ENCODE measurements at places on chromosomes 3 and 15.

DNA sequence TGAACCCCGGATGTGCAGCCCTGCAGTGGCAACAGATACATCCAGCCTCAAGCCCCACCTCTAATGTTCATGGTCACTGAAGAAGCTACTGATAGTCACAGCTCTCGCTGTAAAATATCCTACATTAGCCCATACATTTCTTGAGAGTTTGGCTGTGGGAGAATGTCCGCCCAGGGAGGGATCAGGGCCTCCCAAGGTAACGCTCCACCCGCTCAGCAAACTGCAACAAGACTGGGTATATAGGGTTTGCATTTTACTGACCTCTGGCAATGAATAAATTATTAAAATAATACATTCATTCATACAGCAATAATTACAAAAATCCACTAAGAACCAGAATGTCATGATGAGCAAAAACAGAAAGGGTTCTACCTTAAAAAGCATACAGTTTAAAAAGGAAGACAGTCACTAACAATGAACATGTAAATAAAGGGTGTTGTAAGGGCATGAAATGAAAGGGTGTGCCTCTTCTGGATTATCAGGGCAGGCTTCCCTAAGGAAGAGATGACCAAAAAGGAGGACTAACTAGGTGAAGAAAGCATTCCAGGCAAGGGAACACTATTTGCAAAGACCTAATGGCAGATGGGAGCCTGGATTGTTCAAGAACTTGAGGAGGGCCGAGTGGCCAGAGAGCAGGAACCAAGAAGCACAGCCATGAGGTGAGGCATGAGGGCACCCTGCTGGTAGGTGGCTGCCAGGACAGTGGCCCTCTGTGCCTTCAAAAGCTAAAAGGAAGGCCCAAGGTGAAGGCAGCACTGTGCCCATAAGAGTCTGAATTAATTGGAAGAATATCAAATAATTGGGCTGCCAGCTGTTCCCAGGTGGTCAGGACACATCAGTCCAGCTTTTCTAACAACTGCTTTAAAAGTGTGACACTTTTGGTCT lies 28.1 kb upstream of the CTDSPL start:
- no peak for DNase-seq

DNA sequence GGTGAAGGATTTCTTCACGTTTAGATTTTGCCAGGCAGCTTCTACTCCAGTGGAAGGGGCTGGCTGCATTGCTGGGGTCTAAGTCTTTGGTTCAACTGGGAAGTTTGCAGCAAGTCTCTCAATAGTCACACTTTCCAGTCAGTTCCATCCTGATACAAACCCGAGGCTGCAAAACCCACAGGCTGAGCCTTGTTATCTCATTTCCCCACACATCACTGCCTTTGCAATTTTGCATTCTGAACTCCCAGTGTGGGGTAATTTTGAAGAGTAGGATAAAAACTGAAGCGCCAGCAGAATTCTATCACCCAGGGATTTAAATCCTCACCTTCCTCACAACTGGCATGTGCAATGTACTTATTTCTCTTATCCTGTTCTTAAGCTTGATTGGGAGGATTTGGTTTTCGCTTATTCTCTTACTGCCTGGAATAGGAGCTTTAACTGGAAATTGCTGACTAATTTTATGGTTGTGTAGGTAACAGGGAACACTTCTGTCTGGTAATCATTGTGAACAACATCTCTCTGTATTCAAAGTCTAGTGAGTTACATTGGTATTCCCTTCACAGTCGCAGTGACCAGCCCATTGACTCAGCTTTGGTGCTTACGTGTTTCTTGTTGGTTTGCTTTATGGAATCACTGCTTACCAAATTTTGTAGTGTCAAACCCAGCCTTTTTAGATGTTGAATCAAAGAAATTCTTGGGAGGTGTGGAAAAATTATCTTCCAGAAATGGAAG lies 142.0 kb upstream of the TOPAZ1 start:
- DNase-seq: peak; percentile 32

GRCh38 chr3:60190073-60190472 lies 1061.2 kb downstream of the FHIT start:
- DNase-seq: no peak

DNA sequence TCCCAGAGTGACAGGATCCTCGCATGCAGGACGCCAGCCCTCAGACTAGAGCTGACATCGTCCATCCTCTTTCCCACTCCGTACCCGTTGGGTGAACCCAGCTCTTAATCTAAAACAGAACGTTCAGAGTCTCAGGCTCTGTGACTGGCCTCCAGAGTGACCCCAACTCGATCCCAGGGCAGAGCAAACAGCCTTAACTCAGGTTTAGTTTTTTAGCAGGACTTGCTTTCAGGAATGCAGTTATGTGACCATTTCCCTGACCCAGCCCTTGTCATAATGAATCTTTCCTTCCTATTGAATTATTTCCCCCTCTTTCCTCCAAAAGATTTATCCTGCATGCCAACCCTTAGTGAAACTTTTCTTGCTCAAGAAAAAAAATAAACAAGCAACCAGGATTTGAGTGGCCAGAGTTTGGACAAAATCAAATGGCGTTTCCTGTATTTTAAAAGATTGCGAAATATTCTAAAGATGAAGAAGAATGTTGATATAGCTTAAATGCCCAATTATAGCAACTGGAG lies 47.8 kb upstream of the RARB start:
- no peak for DNase-seq

DNA sequence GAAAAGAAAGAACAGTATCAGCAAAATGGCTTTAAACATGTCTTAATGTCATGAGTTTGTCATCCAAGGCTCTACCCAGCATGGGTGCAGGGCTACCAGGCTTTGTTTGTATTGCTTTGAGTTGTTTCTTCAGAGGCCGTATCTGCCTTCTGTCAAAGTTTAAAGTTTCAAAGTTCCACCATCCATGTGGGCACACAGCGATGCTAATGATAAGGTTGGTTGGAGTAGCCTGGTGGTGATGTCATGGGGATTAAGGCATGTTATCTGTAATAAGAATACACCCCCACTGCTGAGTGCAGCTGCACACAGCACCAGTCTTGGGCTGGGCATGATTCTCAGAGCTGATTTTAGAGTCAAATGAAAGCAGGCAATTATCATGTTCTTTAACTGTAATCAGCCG lies 72.0 kb upstream of the LRTM1 start:
- DNase-seq: no peak

- no peak for DNase-seq
Observed at GRCh38 chr3:124313621-124314020, 321.7 kb upstream of the ROPN1 start.

DNA sequence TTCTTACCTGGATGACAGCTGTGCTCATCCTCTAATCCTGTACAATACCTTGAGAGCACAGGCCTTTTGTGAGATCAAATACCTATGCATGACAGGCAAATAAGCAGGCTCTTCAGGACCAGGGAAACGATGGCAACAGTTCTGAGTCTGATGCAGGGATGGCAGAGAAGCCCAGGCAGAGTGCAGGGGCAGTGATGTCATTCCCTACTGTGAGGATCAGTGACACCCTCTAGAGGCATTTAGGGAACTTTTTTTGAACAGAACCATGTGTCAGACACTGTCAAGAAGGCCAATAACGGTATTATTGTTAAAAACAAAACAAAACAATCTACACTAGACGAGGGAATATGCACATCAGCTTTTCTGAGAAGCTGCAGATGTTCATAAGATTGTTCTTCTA lies 314.8 kb upstream of the CTDSPL start:
- peak; percentile 48 for DNase-seq

DNA sequence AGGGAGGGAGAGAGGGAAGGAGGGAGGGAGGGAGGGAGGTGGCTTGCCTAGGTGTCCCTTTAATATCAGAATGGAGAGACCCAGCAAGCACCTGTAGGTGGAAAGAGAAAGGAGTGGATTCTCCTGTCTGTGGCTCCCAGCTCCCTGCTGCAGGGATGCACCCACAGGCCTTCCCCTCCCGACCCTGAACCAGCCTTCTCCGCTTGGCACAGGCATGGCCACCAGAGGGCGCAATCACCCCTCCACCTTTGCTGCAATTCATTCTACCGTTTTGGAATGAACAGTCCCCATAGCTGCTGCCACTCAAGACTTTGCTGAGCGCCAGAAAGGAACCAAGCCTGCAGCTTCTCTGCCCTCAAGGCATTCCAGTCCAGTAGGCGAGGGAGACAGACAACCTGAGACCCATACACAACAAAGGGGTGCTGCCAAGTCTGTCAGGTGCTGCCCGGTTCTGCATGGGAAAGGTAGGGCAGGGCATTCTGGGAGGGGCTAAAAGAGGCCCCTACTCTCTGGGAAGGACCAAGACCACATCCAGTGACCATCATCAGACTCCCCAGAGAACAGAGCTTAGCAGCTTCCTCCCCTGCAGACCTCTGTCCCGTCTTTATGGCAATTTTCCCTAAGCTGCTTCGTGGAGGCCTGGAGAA lies 4.9 kb downstream of the TLR9 start:
- peak; percentile 86 for DNase-seq

- no peak for DNase-seq
Observed at GRCh38 chr15:65424683-65425082, 1.9 kb upstream of the IGDCC4 start.

DNA sequence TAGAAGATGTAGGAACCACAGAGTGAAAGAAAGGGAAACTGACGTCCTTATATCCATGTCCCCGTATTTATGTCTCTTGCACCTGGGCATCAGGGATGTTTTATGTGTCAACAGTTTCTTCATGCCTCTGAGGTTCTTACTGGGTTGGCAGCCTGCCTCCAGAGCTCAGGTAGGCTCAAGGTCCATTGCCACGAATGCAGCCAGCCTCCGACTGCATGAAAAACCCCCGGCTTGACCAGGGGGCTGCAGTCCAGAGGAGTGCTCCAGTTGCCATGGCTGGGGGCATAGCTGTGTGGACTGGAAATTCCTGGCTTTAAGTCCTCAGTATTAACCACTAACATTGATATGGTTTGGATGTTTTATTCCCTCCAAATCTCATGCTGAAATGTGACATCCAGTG lies 2.8 kb upstream of the CSPG5 start:
- DNase-seq: no peak

- no peak for DNase-seq
Observed at GRCh38 chr3:174430986-174431385, 428.1 kb upstream of the NAALADL2 start.

DNA sequence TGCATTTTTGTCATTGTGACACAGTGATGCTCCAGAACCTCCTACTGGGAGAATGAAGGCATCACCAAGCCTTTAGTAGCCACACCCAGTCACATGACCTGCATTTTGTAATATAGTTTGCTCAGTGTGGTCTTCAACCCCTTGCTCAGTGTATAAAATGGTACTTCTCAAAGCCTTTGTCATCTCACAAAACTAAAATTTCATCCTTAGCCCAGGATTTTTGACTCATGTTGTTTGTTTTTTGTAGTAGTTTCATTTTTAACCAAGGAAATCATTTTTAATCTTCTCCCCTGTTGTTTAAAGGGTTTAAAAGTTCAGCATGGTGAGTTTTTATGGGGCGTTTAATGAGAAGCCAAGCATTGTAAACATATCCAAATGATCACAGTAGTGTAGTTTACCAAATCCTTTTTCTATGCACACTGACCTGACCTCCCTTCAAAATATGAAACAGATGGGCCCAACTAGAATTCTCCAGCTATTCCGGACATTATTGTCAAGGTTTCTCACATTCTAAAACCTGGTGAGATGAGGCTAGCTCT lies 123.5 kb upstream of the IL12A start:
- DNase-seq: no peak

DNA sequence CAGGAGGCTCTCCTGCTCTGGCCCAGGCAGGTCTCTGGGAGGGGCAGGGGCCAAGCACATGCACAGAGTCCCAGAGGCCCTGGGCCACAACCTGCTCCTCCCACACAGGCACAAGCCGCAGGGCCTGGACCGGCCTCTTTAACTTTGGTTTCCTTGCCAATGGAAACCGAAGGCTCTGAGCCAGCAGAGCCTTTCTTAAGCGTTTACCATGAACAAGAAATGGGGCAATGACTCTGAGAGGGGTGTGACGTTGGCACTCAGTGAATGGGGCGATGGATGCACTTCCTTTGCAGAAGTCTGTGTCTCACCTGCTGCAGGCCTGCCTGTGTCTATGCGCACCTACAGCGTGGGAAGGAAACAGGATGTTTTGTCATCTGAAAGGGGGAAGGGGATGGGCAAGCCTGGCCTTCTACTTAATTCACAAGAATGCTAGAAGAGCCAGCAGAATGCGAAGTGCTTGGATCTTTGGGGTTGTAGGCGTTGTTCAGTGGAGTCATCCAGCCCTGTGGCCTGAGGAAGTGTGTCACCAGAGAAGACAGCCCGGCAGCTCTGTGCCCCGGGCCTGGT lies 41.8 kb downstream of the IFT122 start:
- DNase-seq: no peak

DNA sequence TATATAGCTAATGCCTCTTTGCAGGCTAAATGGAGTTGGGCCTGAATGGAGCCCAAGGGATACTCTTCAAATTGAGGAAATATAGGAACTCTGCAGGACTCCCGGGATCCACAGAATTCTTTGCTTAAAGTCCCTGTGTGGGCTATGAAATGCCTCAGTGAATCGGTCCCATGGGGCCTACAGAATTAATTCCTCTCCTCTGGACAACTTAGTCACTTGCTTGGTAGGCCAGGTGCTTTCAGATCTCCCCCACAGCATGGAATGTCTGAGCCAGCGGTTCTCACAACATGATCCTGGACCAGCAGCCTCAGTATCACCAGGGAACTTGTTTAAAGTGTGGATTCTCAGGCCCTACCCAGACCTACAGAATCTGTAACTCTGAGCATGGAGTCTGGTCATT lies 15.1 kb upstream of the PRICKLE2 start:
- DNase-seq: no peak

- DNase-seq: no peak
Observed at GRCh38 chr3:12938258-12938711, 96.9 kb upstream of the RPL32 start.

- no peak for DNase-seq
Observed at GRCh38 chr15:39846108-39846507, 63.5 kb upstream of the FSIP1 start.

DNA sequence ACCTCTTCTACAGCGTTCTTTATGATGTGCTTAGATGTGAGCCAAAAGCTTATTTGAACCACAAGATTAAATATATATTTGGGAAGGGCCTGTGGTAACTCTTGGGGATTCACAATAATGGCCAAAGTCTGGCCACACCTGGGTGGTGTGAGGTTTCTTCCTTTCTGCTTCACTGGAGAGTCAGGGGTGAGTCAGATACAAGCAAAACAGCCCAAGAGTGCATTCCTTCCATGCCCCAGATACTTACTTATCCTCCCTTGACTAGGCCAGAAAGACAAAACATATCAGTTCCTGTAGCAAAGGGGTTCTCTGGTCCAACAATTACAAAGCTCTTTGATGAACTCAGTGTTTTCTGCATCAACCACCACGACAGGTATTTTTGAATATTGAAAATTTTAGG lies 941 bp downstream of the ZBED2 start:
- DNase-seq: no peak

DNA sequence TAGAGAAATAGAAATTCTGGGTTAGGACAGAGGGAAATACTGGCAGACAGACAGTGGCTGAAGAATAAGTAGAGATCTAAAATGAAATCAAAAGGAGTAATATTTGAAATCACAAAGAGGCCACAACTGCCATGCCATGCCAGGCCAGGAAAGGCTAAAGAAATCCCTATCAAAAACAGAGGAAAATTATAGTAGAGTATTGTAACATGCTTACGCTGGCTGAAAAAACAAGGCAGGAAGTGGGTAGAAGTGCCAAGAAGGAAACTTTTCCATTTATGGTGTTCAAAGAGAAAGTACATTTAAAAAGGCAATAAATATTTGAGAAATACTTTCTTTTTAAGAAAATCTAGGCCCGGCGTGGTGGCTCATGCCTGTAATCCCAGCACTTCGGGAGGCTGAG lies 415.7 kb downstream of the PLCL2 start:
- DNase-seq: no peak

Measured in COLO829 (cell line).